AG04449 (cell line): ENCODE measurements at places on chromosomes 6 and 20.

GRCh38 chr20:49624317-49624716, 56.4 kb upstream of the PTGIS start:
- no peak for DNase-seq

DNA sequence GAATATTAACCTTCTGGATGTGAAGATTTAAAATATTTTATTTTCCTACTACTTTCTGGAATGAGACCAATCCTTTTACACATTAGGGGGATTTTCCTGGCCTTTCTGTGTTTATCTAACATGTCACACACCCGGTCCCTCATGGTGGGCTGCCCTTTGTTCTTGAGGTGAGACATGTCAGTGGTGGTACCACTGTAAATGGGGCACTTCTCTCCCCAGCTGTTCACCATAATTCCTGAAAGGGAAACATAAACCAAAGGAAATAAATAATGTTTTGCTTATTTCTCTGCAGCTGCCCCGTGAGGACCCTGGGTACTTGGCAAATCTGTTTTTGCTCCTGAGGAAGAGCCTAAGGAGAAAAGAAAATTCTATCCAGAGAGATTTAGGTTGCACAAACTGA, 41.1 kb downstream of the GRIK2 start:
- no peak for DNase-seq

- no peak for DNase-seq
Observed at GRCh38 chr6:34341481-34341971, 50.9 kb downstream of the NUDT3 start.

- no peak for DNase-seq
Observed at GRCh38 chr6:81820980-81821379, 68.5 kb upstream of the TENT5A start.

DNA sequence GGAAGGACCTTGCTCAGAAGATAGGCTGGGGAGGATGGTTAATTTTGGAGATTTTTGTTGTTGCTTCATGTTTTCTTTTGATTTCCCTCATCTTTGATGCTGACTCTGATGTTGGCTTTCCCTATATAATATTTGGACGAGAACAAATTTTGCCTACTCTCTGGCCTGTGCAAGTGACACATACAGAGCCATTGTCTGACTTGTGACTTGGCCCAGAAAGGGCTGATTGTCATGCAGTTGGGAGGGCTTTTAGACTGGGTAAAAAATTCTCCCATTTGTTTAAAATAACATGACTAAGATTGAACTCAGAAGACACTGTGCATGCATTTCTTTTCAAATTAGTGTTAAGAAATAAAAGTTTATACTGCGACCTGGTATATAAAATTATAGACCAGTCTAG, 98.6 kb upstream of the SUPT3H start:
- DNase-seq = no peak

GRCh38 chr6:109526905-109527628, 44.0 kb upstream of the ZBTB24 start:
- DNase-seq = peak; percentile 14

GRCh38 chr6:55666606-55667225, 87.7 kb upstream of the HMGCLL1 start:
- no peak for DNase-seq

DNA sequence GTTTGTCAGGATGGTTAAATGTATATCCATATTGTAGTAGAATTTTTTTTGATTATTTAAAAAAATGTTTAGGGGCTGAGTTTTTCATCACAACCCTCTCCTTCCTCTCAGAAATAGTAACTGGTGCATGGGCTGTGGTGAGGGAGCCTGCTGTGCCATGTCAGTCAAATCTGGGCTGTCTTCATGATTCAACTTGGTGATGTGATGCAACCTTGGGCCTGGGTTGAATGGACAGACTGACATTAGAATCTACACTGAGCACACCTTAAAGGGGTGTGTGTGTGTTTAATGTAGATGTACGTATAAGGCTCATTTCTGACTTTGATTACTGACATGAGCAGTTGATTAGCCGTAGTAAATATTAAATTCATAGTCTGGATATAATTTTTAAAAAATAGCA, 3.7 kb downstream of the TJAP1 start:
- DNase-seq = no peak

DNA sequence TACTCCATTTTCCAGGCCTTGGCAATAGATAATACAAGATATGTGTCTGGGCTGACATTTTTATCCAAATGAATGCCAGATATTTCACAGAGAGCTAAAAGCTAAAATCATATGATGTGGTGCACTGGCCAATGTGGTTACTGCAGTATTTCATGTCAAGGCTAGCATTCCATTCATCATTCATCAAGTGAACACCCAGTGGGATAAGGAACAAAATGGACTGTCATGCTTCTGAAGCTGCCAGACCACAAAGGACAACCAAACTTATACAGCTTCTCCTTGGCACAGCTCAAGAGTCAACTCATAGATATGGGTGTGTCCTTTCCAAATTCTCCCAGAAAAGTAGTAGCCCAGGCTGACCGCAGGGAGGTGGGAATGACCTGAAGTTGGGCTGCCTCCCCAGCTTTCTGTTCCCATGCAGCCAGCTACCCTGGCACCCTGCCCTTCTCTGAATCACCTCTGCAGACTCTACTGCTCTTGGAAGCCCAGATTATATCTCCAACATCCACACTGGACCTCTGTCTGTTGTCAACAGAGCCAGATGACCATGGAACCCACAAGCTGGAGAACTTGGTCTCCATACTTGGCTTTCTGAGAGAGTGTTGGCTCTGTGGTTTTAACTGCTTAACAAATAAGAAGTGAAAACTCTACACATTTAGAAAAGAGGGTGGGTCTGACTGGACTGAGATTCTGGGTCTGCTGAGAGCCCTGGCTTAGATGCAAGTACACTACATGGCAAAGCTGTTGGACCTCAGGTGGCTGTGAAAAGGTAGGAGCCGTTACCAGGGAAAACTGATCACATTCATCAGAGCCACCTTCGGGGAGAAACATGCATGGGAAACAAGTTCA, 122.8 kb downstream of the ALDH8A1 start:
- peak; percentile 94 for DNase-seq

DNA sequence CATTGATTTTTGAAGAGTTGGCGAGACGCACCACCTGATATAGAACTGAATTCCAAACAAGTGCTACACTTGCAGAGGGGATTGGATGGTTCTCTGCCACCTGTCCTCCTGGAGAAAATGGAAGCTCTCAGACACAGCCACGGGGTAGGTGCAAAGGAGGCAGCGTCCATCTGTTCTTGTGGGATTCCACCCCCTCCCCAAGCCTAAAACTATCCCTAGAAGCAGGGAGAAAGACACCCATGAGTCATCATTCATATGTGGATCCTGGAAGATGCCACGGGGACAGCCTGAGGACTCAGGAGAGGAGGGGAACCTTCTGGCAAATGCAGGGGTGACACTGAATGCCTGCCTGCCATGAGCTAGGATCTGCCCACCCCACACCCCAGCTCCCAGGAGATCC, 171.3 kb upstream of the CST7 start:
- DNase-seq = no peak

DNA sequence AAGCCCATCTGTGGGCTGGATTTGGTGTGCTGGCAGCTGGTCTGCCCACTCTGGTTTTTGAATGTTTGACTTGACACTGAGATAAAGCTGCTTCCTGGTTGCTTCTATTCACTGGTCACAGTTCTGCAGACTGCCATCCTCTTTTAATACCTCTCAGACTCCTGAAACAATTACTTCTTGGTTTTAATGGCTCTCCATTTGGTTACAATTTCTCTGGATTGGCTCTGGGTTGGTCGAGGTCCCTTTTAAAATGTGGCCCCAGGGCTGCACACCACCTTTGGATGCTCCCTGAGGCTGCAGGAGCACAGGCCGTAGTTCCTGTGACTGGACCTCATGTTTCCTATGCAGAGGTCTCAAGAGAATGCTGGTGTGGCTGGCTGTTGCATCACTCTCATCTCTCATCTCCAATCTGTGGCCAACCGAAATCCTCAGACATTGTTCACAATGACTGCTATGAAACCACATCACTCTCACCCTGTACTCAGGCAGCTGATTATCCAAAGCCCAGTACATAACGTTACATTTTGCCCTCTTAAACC, 98.5 kb downstream of the INSM1 start:
- DNase-seq = peak; percentile 41

- no peak for DNase-seq
Observed at GRCh38 chr6:18326980-18327379, 60.2 kb upstream of the RNF144B start.

GRCh38 chr6:105352037-105352617, 50.8 kb downstream of the PREP start:
- DNase-seq = no peak

GRCh38 chr6:33295621-33296369, 2.9 kb downstream of the RGL2 start:
- no peak for DNase-seq

- no peak for DNase-seq
Observed at GRCh38 chr6:128740951-128741350, 142.0 kb upstream of the LAMA2 start.

GRCh38 chr6:35795453-35796071, 1.6 kb downstream of the CLPS start:
- DNase-seq = no peak

DNA sequence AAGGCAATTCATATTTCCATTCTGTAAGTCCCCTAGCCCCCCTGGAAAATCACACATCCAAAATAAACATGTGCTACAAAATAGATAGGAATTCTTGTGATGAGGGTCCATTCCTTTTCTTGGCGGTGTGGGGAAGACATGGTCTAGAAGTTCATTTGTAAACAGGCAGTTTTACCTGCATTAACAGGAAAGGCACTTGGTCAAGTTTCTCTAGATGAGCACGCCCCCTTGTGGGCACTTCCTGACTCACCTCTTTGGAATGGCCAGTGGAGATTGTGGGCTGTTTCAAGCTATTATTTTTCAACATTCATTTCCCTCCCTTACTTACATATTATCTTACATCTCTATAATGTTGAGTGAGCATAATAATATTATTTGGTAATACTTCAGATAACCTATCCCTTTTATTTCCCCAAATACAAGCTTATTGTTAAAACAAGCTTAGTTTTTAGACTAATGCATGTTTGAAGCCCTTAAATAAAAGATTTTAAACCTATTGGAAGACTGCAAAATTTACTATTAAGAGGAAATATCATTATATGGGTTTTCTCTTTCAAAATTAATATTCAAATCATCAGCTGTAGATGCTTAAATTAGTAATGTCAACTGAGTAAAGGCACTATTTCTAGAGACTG, 92.1 kb downstream of the TASP1 start:
- no peak for DNase-seq

GRCh38 chr20:38355161-38356012, 9.1 kb downstream of the LBP start:
- no peak for DNase-seq

- DNase-seq = no peak
Observed at GRCh38 chr6:106247733-106248132, 77.8 kb downstream of the ATG5 start.

GRCh38 chr6:132479131-132479530, 33.8 kb downstream of the STX7 start:
- DNase-seq = no peak

GRCh38 chr6:1597924-1598323, 11.8 kb upstream of the FOXC1 start:
- DNase-seq = no peak

DNA sequence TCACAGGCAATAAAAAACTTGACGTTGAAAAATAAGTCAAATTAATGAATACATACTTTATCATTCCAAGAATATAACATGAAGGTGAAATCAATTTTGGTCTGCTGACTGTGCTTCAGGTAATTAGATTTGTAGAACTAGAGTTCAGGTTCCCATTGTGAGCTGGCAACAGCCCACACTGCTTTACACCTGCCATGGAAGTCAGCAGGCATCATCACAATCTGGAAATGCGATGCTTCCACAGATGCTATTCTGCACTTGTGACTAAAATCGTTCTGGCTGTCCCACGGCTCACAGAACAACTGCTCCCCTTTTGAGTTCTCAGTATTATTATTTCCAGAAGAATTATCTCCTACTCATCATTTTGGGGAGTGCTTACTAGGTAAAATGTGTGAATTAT, 62.6 kb upstream of the THEMIS start:
- no peak for DNase-seq

DNA sequence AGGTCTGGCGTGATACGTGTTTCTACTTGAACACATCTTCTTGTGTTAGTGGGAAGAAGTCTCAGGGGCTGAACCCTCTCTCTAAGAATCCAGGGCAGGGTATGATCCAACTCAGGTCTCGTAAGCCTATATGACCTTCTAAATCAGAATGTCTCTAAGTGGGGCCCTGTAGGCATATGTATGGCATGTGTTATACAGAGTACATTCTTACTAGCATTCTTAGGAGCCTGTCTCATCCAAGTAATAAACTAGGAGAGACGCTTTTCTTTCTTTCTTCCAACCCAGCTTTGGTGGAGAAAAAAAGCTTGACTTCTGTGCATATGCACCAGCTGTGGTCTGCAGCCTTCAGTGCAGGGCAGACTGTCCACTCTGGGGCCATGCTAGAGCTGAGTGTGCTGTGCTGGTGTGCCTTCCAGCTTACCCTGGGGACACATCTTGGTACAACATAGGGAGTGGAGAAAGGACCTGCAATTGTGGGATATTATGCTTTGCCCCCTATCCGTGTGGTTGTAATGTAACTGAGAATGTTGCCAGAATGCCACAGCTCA, 47.3 kb downstream of the L3MBTL3 start:
- peak; percentile 59 for DNase-seq

- no peak for DNase-seq
Observed at GRCh38 chr6:34158876-34159275, 13.0 kb upstream of the GRM4 start.
